PC-9 (cell line): ENCODE measurements at places on chromosomes 4 and X.

- H3K27me3 ChIP-seq, result 0 out of 2 replicates have a peak, but pooled peaks cover under 1% of the 10 kb centered on the region
- no peak overlapping the region for H3K4me3 ChIP-seq
- no peaks in the 10 kb centered on the region for H3K4me1 ChIP-seq
- no peak overlapping the region for H3K27ac ChIP-seq
These were observed 56.4 kb upstream of the NWD2 start for GRCh38 chr4:37188100-37188499.

- no peaks in the 10 kb centered on the region for H3K36me3 ChIP-seq
- no peak for DNase-seq
- H3K4me1 ChIP-seq, result peaks cover 18% of the 10 kb centered on the region
- H3K27me3 ChIP-seq, result no peaks in the 10 kb centered on the region
- H3K27ac ChIP-seq, result peak overlapping the region; percentile 35
These were observed 125.9 kb downstream of the CFAP299 start for GRCh38 chr4:80461412-80461811.

DNA sequence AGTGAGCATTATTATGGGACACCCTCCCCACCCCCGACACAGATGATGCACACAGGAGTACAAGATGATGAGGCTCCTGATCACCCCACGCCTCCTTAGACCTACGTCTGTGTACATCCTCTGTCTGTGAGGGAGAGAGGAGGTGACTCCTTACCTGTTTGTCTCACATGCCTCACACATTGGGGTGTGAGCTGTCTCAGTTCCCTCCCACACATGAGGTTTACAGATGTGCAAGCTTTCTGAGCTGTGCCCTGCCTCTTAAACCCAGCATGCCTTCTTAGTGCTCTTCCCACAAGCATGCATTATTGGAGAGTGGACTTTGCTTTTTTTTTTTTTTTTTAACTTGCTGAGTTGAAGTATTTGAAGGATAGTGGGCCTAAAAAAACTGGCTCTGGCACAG lies 76.7 kb downstream of the CLCN5 start:
- no peak overlapping the region for H3K4me3 ChIP-seq
- DNase-seq, result no peak
- no peaks in the 10 kb centered on the region for H3K27me3 ChIP-seq
- peaks cover 16% of the 10 kb centered on the region; the same call in 1 of the 2 replicates for H3K4me1 ChIP-seq
- H3K27ac ChIP-seq, result no peak overlapping the region
- H3K36me3 ChIP-seq, result no peaks in the 10 kb centered on the region

GRCh38 chrX:107566604-107567262 lies 61.6 kb upstream of the PRPS1 start:
- DNase-seq, result no peak
- no peak overlapping the region for H3K4me3 ChIP-seq
- no peak overlapping the region for H3K27ac ChIP-seq
- H3K4me1 ChIP-seq, result peaks cover 28% of the 10 kb centered on the region
- no peaks in the 10 kb centered on the region for H3K36me3 ChIP-seq
- H3K27me3 ChIP-seq, result no peaks in the 10 kb centered on the region

GRCh38 chrX:49257846-49258748 lies 6.4 kb downstream of the FOXP3 start:
- H3K4me1 ChIP-seq, result no peaks in the 10 kb centered on the region
- no peaks in the 10 kb centered on the region for H3K27me3 ChIP-seq
- H3K36me3 ChIP-seq, result no peaks in the 10 kb centered on the region
- H3K4me3 ChIP-seq, result no peak overlapping the region

DNA sequence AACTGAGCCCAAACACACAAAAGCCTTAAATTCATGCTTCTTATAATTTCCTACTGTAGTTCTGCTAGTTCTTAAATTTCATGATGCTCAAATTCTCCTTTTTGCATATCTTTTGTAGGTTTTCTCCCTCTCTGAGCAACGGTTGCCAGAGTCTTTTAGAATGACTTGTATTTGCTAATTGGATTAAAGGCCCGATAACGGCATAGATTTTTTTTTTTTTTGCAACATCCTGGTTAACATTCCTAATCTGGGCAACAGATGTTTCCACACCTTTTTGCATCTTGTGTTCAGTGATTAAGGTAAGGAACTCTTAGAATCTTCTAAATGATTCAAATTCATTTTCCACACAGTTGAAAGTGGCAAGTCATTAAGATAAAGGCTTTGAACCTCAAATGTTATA lies 66.3 kb upstream of the ADGRG2 start:
- no peak overlapping the region for H3K4me3 ChIP-seq
- DNase-seq, result no peak
- peaks cover 8% of the 10 kb centered on the region; the same call in 1 of the 2 replicates for H3K27me3 ChIP-seq
- no peaks in the 10 kb centered on the region for H3K4me1 ChIP-seq
- no peak overlapping the region for H3K27ac ChIP-seq
- H3K36me3 ChIP-seq, result no peaks in the 10 kb centered on the region

DNA sequence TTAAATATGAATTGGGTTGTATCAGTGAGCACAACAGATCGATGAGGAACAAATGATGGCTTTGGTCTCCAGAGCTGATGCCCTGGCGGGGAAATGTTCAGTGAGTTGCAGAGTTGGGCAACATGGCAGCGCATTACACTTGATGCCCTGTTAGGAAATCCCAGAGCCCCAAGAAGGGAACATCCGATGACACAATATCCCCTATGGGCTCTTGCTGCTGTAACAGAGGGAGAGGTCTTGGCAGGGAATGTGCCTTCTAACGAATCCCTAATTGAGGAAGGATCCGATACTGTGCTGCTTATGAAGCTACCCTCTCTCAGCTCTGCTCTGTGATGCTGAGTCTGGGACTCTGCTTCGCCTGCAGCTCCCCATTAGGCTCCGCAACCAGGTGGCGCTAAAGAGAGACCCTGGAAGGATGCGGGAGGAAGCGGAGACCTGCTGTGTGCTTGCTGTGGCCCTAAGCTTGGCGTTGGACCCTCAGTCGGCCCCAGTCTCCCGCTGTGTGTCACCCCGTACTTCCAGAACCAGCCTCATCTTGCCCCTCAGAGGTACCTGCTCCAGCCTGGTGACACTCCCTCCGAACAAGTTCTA lies 38.9 kb downstream of the PDHA1 start:
- no peaks in the 10 kb centered on the region for H3K36me3 ChIP-seq
- H3K4me3 ChIP-seq, result no peak overlapping the region
- peak; percentile 27 for DNase-seq
- no peaks in the 10 kb centered on the region for H3K4me1 ChIP-seq
- H3K27me3 ChIP-seq, result 0 out of 2 replicates have a peak, but pooled peaks cover 4% of the 10 kb centered on the region
- no peak overlapping the region for H3K27ac ChIP-seq

- no peaks in the 10 kb centered on the region for H3K36me3 ChIP-seq
- H3K27me3 ChIP-seq, result peaks cover under 1% of the 10 kb centered on the region; the same call in 1 of the 2 replicates
These were observed 700 bp downstream of the SLC26A1 start for GRCh38 chr4:992297-993110.

DNA sequence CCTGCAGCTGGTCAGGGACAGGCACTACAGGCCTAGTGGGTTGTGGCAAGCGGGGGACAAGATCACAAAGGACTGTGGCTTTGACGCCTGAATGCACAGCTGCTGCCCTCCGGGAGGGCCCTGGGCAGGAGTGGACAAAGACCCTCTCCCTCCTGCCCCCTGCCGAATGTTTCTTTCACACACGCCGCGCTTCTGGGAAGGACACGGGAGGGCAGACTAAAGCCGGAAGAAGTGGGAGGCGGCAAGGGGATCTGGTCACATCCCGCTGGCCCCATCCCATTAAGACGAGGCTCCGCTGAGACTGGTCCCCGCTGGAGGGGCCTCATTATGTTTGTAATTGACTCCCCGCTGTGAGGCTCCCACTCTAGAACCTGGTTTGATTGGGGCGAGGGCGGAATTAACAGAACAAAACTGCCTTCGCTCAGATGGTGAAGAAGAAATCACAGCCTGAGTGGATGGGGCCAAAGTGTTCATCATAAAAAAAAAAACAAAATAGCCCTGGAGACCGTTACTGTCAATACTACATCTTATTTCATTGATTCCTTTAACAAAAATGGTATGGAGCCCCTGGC lies 37.8 kb upstream of the PSAPL1 start:
- H3K36me3 ChIP-seq, result no peaks in the 10 kb centered on the region
- no peak overlapping the region for H3K4me3 ChIP-seq
- no peak overlapping the region for H3K27ac ChIP-seq
- DNase-seq, result no peak

DNA sequence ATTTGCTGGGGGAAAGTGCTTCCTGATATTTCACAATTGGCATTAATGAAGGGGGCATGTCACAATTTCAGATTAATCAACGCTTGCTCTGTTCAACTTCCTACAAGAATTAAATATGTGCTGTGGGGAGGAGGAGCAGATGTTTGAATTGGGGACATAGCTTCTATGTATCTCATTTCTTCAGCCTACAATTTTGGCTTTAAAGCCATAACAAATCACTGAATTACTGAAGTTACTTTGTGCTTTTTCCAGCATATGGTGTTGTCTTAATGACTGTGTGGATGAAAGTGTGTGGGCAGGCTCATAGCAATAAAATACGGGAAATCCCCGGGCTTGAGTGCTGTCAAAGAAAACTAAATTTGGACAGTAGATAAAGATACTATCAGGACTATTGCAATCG lies 813 bp downstream of the TLR7 start:
- no peak for DNase-seq
- no peak overlapping the region for H3K27ac ChIP-seq
- no peaks in the 10 kb centered on the region for H3K36me3 ChIP-seq
- H3K27me3 ChIP-seq, result no peaks in the 10 kb centered on the region
